Tongue (tissue), 3 donors: ENCODE measurements at places on chromosomes 5 and 9.

DNA sequence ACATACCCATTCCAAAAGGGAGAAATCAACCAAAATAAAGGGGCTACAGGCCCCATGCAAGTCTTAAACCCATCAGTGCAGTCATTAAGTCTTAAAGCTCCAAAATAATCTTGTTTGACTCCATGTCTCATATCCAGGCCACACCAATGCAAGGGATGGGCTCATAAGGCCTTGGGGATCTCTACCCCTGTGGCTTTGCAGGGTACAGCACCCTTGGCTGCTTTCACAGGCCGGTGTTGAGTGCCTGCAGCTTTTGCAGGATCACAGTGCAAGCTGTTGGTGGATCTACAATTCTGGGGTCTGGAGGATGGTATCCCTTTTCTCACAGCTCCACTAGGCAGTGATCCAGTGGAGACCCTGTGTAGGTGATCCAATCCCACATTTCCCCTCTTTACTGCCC lies 5.0 kb upstream of the SPINK14 start:
- no peak for DNase-seq

DNA sequence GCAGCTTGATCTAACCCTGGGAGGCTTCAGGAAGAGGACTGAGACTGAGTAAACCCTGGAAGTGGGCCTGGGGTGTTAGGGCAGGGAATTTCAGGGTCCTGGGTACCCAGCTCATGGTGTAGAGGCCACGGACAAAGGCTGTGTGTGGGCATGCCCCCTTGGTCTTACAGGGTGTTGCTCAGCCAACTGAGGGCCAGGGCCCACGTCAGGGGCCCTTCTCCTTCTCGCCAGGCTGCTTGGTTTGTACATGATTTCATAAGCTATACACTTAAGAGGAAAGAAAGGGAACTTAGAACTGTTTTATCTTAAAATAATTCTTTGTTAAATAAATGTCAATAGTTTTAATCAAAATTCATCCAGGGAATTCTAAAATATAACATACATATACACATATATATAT lies 95.4 kb downstream of the TLE4 start:
- DNase-seq = no peak

DNA sequence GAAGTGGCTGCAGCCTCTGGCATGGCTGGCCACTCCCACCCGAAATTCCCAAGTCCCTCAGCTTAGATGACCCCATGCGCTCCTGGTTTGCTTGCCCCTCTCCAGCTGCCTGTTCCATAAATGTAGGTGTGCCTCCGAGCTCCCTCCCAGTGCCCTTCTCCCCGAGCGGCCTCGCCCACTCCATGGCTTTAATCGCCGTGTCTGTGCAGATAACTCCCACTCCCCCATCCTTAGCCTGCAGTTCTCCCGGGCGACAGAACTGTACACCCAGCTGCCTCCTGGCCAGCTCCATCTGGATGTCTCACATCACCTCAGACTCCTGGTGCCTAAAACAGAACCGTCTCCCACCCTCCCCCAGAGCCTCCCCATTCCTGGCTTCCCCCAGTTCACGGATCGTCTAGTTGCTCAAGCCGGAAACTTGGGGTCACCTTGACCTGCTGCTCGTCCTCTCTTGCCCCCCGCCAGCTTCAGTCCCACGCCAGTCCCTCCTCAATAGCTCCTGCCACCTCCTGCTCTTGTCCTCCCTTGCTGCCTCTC lies 24.1 kb downstream of the HK3 start:
- DNase-seq = no peak

DNA sequence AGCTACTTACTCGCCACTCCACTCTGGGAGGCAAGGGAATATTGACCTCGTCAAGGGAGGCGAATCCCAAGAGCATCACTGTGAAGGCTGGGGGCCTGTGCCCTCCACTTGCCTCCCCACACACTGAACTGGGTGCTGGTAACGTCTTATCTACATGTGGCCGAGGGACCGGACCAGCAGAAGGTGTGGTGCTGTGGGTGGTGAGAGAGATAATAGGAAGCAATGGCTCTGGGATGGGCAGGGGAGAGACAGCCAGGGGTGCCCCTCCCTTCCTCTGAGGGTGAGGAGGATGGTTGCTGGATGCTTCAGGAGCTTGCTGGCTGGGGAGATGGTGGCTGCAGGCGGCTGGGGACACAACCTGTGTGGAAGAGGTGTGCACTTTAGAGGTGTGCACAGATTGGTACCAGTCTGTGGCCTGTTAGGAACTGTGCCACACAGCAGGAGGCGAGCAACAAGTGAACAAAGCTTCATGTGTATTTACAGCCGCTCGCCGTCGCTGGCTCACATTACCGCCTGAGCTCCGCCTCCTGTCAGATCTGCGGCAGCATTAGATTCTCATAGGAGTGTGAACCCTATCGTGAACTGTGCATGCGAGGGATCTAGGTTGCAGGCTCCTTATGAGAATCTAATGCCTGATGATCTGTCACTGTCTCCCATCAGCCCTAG lies 100.3 kb downstream of the ENTREP1 start:
- DNase-seq = no peak

DNA sequence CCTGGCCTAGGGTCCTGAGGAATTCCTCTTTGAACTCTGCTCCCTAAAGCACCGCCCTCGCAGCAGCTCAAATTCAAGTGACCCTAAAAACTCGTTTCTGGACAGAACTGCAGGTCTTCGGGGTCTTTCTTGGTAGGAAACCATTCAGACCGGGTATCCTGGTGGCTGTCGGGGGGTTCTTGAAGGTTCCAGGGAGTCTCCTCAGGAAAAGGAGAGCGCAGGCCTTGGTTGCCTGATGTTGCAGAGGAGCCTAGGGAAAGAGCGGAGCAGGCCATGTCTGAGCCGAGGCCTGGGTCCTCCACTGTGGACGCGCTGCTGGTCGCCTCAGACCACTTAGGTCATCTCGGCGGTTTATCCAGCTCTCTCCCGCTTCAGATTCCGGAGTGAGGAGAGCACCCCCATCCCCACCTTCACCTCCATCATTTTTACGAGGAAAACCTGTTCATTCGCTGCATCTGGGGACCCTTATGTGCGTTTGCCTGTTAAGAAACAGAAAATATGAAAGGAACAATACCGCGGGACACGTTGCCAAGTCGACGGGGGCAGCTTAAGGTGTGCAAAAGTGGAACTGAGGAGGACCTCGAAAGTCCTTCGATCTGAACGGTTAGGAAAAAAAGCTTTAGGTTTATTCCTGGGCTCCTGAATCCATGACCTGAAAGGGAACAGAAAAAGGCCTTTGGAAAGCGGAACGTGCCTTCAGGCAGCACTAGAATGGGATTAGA lies 299.4 kb downstream of the PARP8 start:
- DNase-seq = peak; percentile 7

DNA sequence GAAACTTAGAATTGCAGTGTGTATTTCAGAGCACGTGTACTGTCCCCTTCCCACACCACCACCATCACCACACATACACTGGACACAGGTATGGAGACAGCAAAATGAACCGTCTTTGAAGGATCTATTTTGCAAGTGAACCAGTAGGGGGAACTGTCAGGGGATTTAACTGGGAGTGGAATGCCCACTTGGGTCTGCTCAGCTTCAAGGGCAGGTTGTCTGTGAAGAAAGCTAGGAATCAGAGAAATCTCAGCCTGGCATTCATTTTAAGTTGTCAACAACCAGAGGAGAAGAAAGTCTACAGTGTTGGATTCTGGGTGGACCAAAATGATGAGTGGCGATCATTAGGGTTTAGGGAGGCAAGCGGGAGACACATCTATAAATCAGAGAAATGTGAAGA lies 147.0 kb downstream of the DCP2 start:
- no peak for DNase-seq

- peak; percentile 36 for DNase-seq
Measured at GRCh38 chr5:67941614-67942401, 273.7 kb upstream of the PIK3R1 start.
